ENCODE measurements at places on chromosomes 5 and 9. TPM values are rescaled to one million over a fixed set of nuclear protein-coding genes. Genes with fewer than 3 reads are reported as not detected.

Gene OR13C9
- total RNA-seq: not detected

Gene ITGA2
- 0.88 TPM for total RNA-seq

Gene TOR2A
- 5.1 TPM for total RNA-seq

Gene ALDOB
- 1.4 TPM for total RNA-seq

Gene EIF4E1B
- not detected for total RNA-seq

Gene ITK
- total RNA-seq: 2.2 TPM

Gene PCDHB8
- 6.1 TPM for total RNA-seq

Gene MRPL36
- 47.3 TPM for total RNA-seq

Gene NR5A1
- total RNA-seq: not detected

Gene BNC2
- total RNA-seq: 55.1 TPM

Gene FAM151B
- total RNA-seq: 2.5 TPM

- no peak for DNase-seq
Measured at GRCh38 chr5:32683125-32683524, 28.0 kb upstream of the NPR3 start.

DNA sequence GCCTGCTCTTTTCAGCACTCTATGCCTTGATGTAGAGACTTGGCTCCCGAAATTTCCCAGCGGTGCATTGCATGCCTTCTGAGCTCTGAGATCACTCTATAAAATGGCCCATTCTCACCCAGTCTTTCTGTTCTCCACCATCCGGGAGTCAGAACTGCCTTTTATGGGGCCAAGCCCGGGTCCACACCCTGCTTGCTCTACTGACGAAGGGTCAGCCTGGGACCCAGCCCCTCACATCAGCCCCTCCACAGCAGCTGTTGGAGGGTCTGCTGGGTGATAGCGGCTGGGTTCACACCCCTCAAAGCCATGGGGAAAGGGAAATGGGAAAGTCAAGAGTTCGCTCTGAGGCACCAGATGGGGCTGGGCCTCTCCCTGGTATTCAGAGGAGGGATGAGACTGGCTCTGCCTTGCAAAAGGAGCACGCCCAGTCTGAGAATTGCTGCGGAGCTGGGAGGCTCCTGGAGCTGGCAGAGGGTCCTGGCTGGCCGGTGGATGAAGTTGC lies 66.0 kb upstream of the ORM1 start:
- no peak for DNase-seq

GRCh38 chr9:117343427-117343826 lies 71.4 kb downstream of the ASTN2 start:
- no peak for DNase-seq

GRCh38 chr5:141637767-141638419 lies 1.1 kb downstream of the RELL2 start:
- DNase-seq: peak; percentile 75

- no peak for DNase-seq
Measured at GRCh38 chr9:96555567-96556386, 63.9 kb downstream of the CDC14B start.

GRCh38 chr5:92962752-92963151 lies 618.3 kb downstream of the NR2F1-AS1 start:
- DNase-seq: peak; percentile 35

DNA sequence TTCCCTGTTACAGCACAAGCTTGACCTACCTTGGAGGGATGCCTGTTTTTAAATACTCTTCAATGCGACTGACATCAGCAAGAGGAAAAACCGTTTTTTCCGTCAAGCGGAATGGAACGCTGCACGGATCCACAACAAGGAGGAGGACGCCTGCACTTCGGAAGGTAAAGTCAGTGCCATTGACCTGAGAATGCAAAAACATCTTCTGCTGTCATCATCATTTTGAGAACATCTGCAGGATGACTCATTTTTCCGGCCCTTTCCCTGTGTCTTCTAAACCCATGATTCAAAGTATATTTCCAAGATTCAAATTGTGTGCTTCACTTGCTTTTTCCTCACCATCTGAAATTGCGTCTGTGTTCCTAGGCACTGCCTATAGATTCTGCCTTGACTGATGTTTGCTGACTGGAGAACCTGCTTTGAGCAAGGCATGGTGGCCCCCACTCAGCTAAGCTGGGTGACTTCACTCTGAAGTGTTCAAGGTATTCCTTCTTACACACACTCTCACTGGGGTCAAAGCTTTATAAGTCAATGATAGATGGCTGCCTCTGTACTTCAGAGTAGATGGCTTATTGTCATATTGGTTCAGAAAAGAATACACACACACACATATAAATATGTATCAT lies 78.1 kb downstream of the CEMIP2 start:
- no peak for DNase-seq

GRCh38 chr5:14219800-14220512 lies 76.8 kb downstream of the TRIO start:
- DNase-seq: no peak

- peak; percentile 53 for DNase-seq
Measured at GRCh38 chr5:121503111-121503840, 348.4 kb upstream of the FTMT start.

GRCh38 chr5:134143944-134144941 lies 29.8 kb downstream of the TCF7 start:
- DNase-seq: peak; percentile 15

GRCh38 chr5:160230686-160231527 lies 1.6 kb downstream of the FABP6 start:
- DNase-seq: peak; percentile 30

GRCh38 chr9:126705767-126706697 lies 92.3 kb downstream of the LMX1B start:
- peak; percentile 68 for DNase-seq

GRCh38 chr9:127093319-127094020 lies 29.0 kb downstream of the ANGPTL2 start:
- no peak for DNase-seq

- no peak for DNase-seq
Measured at GRCh38 chr9:110712955-110713354, 44.4 kb downstream of the MUSK start.

DNA sequence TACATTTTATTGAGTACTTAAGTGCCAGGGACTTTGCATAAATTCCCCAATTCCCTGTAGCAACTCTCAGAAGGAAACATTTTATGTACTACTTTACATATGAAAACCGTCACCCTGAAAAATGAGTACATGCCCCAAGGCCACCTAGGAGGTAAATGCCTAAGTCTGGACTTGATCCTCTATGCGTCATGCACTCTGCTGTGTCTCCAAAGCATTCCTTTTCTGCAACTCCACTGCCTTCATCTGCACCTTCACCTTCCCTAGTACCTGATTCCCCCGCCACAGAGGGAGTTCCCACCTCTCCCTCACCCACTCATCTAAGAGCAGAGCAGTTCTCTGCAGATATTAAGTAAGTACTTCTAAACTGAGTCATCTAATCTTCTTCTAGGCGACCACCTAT lies 75.2 kb upstream of the HRH2 start:
- no peak for DNase-seq

DNA sequence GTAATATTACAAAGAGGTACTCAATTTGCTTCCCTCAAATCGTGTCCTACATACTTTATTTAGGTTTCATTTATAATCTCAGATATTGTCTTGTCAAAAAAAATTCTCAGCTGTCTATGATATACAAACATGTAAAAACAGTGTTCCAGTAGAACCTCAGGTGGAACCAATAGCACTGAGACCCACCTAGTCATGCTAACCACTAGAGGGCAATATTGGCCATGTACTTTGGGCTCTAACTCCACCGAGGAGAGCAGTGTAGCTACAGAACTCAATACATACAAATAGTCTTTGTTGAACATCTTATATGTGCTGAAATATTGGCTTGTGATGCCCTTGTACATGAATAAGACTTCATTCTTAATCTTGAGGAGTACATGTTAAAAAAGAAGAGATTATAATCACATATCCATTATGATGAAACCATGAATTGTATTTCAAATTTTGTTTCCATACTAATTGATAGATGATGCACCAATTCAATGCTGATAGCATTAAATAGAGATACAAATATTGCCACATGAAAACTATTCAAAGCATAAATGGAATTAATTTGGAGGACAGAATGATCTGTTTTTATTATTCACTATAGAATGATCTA lies 71.2 kb upstream of the CNTLN start:
- no peak for DNase-seq

DNA sequence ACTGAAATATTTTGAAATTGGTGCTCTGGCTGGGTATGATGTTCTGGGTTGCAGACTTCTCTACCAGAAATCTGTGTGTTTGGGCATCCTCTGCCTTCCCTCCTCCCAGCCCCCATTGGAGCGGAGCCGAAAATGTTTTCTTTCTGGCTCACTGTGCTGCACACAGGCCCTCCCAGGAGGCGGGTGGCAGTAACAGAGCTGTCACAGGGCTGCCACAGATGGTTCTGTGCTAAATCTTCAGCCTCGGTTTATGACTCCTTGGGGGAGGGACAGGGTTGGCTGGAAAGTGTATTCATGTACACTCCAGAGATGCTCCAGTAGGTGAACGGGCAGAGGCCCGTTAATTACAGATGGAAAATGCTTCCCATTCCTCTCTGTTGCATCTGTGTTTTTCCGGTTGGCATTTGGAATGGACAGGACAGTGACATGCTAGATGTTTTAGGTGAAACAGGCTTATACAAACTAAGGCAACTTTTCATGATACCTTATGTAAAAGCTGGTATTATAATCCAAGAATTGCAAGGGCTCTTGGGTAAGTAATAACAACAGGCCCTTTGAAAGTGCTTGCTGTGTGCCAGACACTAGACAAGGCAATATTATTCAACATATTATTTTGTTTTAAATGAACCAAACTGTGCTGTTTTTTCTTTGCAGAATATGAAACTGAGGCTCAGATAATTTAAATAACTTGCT lies 180.2 kb downstream of the ADCY2 start:
- no peak for DNase-seq

GRCh38 chr9:135029871-135030565 lies 57.5 kb upstream of the OLFM1 start:
- DNase-seq: no peak

DNA sequence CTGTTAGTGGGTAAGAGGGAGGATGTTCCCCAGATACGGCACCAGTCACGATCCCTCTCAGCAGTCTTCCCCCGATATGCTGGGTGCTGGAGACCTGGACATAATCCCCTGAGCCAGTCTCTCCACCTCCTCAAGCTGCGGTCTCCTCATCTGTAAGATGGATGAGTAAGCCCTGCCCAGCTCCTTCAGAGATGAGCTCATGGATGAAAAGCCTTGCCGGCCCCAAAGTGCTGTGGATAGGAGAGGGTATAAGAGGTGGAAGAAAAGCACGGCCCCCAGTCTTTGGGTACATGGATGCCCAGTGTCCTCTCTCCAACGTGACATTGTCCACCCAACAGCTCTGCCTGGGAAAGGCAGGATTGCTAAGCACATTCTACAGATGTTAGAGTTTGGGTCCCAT lies 4.5 kb downstream of the CAMK2A start:
- DNase-seq: no peak

- no peak for DNase-seq
Measured at GRCh38 chr5:135212361-135213026, 178.5 kb upstream of the PITX1 start.

- DNase-seq: no peak
Measured at GRCh38 chr9:133004091-133004998, 25.9 kb downstream of the GFI1B start.

DNA sequence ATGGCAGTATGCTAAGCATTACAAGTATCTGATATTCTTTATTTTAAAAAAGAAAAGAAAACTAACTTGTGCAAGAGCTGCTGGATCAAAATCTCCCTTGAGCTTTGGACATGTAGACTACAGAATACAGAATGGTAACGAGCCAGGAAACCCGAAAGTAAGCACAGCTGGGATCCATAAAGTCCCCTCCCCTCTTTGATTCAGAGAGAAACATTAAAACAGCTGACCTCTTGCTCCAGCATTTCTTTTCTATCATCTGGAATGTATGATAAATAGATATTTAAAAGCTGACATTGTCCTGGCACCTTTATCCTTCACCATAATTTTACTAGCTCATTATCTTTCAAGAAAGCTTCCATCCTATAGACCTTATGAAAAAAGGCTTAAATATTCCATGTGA lies 28.2 kb upstream of the LPAR1 start:
- no peak for DNase-seq

DNA sequence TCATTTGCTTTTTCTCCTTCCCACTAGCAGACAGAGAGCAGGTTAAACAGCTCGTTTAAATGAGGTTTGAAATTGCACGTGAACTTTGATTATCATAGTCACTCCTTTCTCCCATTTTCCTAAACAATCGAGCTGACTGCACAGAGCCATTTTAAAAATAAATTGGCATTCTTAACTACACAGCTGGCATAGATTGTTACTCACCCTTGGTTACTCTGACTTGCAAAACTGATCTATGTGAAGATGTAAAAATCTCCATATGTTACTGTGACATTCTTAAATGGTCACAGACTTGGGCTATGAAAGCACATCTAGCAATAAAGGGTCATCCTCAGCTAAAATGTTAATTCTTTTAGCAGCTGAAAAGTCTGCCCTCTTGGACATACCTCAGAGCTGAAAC lies 368.5 kb downstream of the DTWD2 start:
- DNase-seq: no peak

- DNase-seq: no peak
Measured at GRCh38 chr5:172877466-172878260, 43.6 kb downstream of the ERGIC1 start.

DNA sequence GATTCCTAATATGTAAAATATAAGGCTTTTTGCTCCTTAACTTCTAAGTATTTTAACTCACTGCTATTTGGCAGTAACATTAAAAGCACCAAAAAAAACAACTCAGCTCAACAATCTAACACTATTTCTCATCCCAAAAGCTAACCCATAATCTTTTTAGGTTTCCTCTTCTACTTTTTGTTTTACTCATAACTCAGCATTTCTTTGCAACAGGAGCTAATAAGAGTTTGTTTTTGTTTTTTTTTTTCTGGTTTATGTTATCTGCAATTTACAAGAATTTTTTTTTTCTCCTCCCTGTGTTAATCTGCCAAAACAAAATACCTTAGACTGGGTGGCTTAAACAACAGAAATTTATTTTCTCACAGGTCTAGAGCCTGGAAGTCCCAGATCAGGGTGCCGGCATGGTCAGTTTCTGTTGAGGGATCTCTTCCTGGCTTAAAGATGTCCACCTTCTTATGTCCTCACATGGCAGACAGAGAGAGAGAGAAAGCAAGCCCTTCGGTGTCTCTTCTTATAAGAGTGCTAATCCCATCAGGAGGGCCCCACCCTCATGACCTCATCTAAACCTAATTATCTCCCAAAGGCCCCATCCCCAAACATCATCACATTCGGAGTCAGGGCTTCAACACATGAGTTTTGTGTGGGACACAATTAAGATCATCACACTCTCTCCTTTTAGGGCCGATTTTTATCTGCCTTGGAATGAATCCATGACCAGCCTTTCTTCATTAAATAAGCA lies 31.2 kb downstream of the ARL15 start:
- DNase-seq: no peak

DNA sequence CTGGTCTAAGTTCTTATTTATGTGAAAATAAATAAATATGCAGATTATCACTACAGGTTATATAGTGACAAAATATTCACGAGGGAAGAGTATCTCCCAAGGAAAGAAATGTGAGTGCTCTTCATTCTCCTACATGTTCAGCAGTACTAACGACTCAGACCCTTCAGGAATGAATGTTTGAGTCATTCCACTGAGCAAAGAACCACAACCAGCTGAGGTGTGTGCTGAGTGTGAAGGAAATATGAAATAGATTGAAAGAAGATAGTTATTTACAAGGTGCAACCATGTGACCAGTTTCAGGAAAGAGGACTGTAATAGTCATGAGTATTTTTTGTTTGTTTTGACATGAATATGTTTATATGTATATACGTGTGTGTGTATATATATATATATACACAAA lies 228.7 kb downstream of the TUSC1 start:
- no peak for DNase-seq

- no peak for DNase-seq
Measured at GRCh38 chr9:36738318-36738976, 165.8 kb downstream of the MELK start.

GRCh38 chr9:117545846-117546245 lies 131.0 kb upstream of the ASTN2 start:
- DNase-seq: no peak

GRCh38 chr5:145228564-145228963 lies 606.6 kb downstream of the PRELID2 start:
- DNase-seq: no peak
